ENCODE measurements at places on chromosomes 12 and 14. TPM values are rescaled to one million over a fixed set of nuclear protein-coding genes. Genes with fewer than 3 reads are reported as not detected.

Gene FUT8
- 89.9 TPM for total RNA-seq

Gene CLEC1B
- not detected for total RNA-seq

Gene DEGS2
- total RNA-seq: 0.30 TPM

Gene SRSF5
- 368 TPM for total RNA-seq

Gene CISTR
- total RNA-seq: not detected

Gene SMCO2
- total RNA-seq: not detected

Gene KCNA1
- total RNA-seq: not detected

Gene PPM1H
- not detected for total RNA-seq

Gene KRT2
- not detected for total RNA-seq

Gene MMP19
- total RNA-seq: not detected

Gene GLT8D2
- not detected for total RNA-seq

Gene RAD51AP1
- 56.7 TPM for total RNA-seq

GRCh38 chr12:127450826-127451225, 816.1 kb upstream of the TMEM132C start:
- no peak for ATAC-seq

DNA sequence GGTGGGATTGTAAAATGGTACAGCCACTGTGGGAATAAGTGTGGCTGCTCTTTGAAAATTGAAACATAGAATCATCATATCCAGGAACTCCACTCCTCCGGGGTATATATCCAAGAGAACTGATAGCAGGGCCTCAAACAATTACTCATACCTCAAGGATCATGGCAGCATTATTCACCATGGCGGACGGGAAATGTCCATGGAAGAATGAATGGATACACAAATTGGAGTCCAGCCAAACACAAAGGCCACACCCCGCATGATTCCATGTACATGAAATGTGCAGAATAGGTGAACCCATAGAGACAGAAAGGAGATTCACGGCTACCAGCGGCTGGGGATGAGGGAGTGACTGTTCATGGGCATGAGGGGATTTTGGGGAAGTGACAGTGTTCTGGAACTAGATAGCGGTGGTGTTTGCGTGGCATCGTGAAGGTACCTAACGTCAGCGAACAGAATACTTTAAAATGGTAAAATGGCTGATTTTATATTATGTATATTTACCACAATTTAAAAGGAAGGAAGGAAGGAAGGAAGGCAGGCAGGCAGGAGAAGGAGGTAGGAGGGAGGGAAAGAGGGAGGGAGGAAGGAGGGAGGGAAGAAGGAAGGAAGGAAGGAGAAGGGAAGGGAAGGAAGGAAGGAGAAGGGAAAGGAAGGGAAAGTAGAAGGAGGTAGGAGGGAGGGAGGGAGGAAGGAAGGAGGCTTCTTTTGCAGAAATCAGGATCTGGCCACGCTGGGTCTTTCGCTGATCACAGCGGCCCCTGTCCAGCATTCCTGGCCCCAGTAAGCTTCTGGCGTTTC, 14.1 kb upstream of the NCOR2 start:
- no peak for ATAC-seq

- no peak for ATAC-seq
These were observed 30.9 kb downstream of the SPPL3 start for GRCh38 chr12:120873226-120873625.

- ATAC-seq: no peak
These were observed 251.2 kb downstream of the C12orf42 start for GRCh38 chr12:103244596-103244995.

GRCh38 chr12:27810756-27811155, 30.7 kb upstream of the MANSC4 start:
- ATAC-seq: no peak

GRCh38 chr12:76450690-76451089, 102.5 kb upstream of the BBS10 start:
- ATAC-seq: no peak

GRCh38 chr12:11710906-11711305, 61.4 kb downstream of the ETV6 start:
- ATAC-seq: no peak

- no peak for ATAC-seq
These were observed 56.2 kb downstream of the SVOP start for GRCh38 chr12:108964371-108965352.

GRCh38 chr12:62800707-62801400, 134.1 kb downstream of the PPM1H start:
- no peak for ATAC-seq

DNA sequence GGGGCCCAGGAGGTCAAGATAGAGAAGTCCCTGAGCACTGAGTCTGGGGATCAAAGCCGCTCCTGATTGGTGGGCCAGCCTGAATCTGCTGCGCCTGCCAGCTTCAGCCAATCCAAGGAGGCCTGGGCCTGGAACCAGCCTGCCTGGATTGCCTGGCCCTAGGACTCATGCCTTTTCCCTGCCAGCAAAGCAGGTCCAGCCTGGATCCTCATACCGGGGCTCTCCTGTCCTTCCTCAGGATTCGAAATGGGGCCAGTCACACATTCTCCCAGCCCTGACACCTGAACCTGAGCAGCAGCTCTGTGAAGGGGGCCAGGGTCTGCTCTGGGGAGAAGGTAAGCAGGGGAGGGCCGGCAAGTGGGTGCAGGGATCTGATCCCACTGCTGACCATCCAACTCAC, 81.9 kb downstream of the NINJ2 start:
- no peak for ATAC-seq

GRCh38 chr14:24364841-24365240, 3.1 kb upstream of the NFATC4 start:
- ATAC-seq: no peak

- no peak for ATAC-seq
These were observed 56.9 kb downstream of the GPR137C start for GRCh38 chr14:52609445-52610044.

DNA sequence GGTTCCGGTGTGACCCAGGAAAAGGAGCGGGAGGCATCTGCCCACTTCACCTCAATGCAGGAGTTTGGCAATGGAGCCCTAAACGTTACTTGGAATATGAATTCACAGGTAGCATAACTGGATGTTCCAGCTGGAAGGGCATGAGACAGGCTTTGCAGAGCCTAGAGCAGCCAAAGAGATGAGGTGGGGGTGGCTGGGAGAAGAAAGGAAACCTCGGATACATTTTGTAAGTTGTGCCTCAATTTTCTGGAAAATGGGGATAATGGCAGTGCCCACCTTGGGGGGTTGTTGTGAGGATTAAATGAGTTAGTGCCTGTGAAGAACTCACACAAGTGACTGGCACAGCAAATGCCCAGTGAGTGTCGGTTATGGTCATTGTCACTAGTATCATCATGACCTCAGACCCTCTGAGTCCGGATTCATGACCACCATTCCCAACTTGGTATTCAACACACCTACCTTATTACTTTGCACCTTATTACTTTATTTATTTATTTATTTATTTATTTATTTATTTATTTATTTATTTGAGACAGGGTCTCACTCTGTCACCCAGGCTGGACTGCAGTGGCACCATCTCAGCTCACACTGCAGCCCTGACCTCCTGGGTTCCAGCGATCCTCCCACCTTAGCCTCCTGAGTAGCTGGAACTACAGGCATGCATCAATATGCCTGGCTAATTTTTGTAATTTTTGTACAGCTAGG, 56.0 kb downstream of the CLMN start:
- no peak for ATAC-seq

GRCh38 chr12:71694099-71694820, 8.4 kb downstream of the TMEM19 start:
- ATAC-seq: no peak

DNA sequence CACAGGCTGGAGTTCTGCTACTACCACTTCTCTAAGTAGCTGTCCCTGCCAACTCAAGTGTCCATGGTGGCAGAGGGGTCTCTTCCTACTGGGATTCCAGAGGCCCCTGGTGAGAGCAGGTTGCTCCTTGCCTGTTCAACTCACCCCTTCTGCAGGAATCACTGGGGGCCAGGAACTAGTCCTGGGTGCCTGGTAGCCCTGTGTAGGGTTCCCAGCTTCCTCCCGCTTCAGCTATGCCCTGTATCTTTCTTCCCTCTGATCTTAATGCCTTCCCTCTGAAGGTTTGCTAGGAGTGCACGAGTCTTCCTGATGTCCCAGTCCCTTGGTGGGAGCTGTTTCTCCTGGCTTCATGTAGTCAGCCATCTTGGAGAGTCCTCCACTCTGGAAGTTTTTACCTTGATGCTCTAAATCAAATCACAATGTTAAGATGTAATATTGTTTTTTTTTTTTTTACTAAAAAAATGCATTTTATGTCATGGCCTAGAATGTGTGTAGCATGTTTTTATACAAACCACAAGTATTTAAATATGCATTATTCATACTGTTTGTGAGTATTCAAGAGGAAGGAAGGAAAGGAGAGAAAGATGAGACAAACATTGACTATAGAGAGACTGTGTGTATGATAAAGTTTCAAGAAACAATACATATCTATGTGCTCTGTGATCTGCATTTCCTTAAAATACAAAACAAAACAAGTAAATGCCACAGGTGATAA, 54.7 kb downstream of the FRS2 start:
- no peak for ATAC-seq

DNA sequence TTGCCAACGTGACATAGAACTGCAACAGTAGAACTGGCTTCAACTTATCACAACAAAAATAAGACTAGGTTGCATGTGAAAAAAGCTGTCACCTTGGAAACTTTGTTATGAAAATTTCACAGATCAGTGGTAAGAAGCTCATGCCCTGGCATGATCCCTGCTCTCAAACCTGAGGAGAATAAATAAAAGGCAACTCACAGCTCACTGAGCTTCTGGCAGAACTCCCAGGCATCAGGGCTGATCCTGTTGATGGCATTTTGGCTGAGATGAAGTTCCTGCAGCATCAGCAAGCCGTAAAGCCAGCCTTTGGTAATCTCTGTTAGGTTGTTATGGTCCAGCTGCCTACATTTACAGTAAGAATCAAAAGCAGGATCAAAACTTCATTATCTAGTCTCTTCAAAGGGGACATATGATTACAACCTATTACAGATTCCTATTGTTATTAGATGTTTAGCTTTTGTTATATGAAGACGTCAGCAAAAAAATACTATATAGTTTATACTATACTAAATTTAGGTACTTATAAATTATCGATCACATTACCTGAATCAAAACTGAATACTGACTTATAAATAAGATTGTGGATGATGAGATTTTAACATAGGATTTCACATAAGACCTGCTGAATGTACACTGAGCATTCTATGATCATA, 32.0 kb downstream of the LRIG3 start:
- ATAC-seq: no peak

DNA sequence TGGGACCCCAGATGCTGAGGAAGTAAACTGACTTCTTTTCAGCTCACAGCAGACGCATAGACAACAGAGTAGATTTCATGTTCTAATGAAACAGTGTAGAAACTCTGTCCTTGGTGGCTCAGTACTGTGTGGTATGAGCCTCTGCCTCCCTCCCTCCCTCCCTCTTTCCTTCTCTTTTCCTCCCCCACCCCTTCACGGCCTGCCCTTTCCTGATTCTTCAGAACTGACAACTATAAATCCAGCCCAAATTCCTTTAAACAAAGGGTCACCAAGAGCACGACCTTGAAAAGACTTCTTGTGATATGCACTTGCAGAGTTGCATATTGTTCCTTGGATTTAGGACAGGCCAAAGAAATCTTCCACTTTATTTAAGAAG, 164.0 kb downstream of the ETV6 start:
- ATAC-seq: peak; percentile 5

GRCh38 chr12:7601406-7601805, 64.3 kb downstream of the APOBEC1 start:
- no peak for ATAC-seq

- peak; percentile 85 for ATAC-seq
These were observed 11.0 kb downstream of the PTGER2 start for GRCh38 chr14:52325126-52325525.

- no peak for ATAC-seq
These were observed 739 bp upstream of the PPP2R5E start for GRCh38 chr14:63543826-63544406.

DNA sequence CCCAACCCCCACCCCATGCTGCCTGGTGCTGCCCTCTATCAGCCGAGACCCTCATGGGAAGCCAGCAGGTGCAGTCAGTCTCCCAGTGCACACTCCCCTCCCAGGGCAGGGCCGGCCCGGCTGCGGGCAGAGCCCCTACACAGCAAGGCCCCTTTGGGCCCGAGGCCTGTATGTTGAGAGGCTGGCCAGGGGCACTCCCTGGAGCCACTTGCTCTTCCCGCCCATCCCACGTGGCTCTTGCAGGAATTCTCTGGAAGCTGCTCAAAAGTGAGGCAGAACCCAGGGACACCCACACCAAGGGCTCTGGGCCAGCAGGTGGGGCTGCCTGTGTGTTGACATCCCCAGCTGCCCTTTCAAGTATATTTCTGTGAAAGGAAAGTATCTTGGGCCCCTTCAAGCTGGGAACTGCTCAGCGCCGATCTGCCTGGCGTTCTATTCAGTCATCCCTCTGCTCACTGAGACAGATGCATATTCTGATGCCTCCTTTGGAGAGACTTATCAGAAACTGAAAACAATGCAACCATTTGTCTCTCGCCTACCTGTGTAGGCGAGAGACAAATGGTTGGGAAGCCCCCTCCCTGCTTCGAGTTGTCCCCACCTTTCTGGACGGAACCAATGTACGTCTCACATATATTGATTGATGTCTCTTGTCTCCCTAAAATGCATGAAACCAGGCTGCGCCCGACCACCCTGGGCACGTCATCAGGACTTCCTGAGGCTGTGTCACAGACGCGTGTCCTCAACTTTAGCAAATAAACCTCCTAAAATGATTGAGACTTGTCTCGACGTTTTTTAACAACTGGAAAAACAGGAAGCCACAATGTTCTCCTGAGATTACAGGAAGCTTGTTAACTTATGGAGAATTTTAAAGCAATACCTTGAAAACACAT, 6.0 kb downstream of the GPR132 start:
- ATAC-seq: peak; percentile 52

DNA sequence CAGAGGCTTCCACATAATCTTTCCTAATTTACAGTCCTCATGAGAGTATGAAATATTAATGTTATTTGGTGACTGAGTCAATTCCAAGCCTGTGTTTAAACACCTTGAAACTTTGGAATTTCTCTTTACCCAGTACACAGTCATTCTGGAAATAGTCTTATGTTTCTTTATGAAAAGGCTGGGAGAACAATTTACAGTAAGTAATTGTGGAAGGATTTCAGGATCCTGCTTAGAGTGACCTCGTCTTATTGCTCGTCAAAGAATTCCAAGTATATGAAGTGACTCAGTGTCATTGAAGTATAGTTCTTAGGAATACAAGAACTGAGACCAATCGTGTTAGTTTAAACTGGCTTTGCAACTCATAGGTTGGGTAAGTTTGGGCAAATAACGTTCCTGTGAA, 634.2 kb downstream of the SLC16A7 start:
- ATAC-seq: no peak

DNA sequence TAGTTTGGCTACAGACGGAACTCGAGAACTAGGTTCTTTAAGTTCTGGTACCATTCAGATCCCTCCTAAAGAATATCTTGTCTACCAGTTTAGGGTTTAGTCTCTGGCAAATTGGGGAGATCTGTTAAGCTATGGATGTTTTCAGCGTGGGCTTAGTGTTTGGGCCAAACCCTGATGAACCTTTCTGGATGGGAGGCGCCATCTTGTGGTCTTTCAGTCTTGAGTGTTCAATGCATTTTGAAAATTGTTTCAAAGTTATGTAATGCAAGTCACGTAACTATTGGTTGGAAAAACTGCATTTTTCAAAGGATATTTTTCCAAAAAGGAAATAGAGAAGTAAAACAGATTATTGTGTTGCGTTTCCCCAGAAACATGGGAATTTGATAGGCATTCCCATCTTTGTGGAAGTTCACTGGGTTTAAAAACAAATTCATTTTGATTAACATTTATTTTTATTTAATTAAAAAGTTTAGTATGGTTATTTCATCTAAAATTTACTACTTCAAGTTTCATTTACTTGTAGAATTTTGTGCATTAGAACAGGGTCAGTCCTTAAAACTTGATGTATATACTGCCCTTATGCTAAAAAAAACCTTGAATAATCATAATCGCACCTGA, 169.0 kb downstream of the PRIMA1 start:
- no peak for ATAC-seq

GRCh38 chr12:64538121-64538520, 72.2 kb upstream of the RASSF3 start:
- ATAC-seq: no peak
